ENCODE measurements at places on chromosomes 6 and 20.
A peak's percentile ranks its signal among the peaks of the same experiment; 100 is the strongest.

- DNase-seq = no peak
Measured at GRCh38 chr6:70164556-70164955, 138.3 kb downstream of the COL9A1 start.

GRCh38 chr6:97215157-97215769 is 67.8 kb downstream of the MMS22L start:
- DNase-seq = peak; percentile 6

GRCh38 chr6:41002168-41002567 is 36.9 kb downstream of the UNC5CL start:
- no peak for DNase-seq

DNA sequence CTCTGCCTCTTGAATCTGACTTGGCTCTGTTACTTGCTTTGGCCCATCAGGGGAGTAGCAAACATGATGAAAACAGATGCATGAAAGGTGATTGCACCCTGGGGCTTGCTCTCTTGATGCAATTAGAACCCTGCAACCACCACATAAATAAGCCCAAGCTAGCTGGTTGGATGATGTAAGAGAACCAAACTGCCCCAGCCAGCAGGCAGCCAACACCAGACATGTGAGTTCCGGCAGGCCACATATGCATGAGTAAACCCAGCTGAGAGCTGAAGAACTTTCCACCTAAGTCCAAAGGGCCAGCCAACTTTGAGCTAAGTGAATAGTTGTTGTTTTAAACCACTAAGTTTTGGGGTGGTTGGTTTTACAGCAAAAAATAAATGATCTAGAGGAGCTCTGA is 268.4 kb downstream of the FARS2 start:
- no peak for DNase-seq

GRCh38 chr6:163563318-163563717 is 148.8 kb downstream of the QKI start:
- no peak for DNase-seq

DNA sequence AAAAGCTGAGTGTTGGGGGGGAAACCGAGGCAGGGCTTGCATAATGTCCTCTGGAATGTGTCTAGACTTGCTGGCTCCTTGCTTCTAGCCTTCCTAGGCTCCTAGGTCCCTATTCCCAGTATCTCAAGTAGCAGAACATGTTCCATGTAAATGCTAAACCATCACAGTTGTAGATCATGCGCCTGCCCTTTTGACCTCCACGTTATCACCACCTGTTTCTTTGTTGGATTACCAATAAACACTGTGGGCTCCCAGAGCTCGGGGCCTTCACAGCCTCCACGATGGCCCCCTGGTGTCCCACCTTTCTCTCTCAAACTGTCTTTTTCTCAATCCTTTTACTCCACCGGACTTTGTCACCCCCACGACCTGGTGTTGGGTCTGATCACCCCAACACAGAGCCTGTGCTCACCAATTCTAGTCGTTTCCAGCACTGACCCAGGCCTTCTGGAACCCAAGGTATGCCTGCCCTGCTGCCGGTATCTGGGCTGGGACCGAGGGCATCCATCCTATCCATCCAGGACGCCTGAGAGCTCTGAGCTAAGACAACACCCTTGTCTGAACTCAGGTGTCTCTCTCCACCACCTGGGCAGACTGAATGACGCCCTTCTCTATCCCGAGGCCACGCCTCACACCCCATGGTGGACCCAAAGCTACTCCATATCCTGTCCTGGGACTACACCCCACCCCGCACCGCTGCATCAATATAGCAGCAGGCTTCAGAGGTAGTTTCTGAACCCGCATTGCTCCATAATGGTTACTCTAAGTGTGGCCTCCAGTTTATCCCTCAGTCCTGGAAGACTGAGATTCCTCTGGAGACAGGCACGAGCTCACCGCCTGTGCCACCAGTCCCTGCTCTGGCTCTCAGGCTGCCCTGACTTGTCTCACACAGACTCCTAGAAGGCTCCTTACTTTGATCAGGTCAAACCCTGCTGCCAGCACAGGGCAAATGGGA is 9.3 kb upstream of the PRR18 start:
- no peak for DNase-seq

- DNase-seq = no peak
Measured at GRCh38 chr6:11244387-11245126, 12.1 kb upstream of the NEDD9 start.

- DNase-seq = no peak
Measured at GRCh38 chr6:45837541-45838200, 178.0 kb downstream of the CLIC5 start.

- DNase-seq = no peak
Measured at GRCh38 chr6:123812621-123813020, 9.0 kb downstream of the NKAIN2 start.

DNA sequence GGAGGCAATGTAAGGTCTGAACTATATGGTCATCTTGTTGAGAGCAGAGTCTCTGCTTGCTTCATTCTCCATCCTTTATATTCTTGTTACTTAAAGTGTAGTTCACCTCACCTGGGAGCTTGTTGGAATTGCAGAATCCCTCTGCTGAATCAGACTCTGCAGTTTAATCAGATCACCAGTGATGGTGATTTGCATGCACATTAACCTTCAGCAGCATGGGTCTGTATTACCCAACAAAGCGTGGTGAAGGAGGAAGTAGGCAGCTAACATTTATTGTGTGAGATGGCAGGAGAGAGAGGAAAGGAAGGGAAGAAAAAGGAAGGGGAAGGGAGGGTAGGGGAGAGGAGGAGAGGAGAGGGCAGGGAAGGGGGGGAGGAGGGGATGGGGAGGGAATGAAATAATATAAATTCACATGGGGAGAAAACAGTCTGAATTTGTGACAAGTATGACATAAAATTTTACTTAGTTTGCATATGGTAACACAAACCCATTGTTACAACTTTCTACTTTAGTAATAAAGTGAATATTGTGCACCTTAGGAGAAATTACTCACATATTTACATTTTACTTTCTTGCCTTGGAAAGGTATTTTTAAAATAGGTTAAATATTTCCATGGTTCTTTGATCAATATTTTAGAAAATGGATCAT is 740.7 kb downstream of the DHX35 start:
- DNase-seq = no peak

GRCh38 chr6:19554356-19555225 is 282.6 kb upstream of the ID4 start:
- peak; percentile 75 for DNase-seq

- no peak for DNase-seq
Measured at GRCh38 chr20:47118206-47118605, 223.6 kb downstream of the EYA2 start.

GRCh38 chr6:20192625-20193024 is 19.6 kb downstream of the MBOAT1 start:
- DNase-seq = no peak

DNA sequence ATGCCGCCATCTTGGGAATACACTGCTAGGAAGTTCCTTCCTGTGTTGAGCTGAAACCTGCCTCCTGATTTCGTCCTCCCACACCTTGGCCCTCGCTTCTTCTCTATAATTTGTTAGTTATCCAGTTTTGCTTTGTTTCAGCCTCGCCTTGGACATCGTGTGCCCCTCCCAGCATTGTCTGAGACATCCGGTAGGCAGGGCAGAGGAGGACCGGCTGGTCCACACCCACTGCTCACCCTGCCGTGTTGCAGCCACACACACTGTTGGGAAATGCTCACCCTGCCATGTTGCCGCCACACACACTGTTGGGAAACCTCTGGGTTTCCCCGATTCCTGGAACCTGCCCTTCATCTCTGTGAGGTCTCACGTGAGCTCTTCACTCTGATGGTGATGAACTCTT is 105.1 kb downstream of the CDH4 start:
- DNase-seq = no peak

DNA sequence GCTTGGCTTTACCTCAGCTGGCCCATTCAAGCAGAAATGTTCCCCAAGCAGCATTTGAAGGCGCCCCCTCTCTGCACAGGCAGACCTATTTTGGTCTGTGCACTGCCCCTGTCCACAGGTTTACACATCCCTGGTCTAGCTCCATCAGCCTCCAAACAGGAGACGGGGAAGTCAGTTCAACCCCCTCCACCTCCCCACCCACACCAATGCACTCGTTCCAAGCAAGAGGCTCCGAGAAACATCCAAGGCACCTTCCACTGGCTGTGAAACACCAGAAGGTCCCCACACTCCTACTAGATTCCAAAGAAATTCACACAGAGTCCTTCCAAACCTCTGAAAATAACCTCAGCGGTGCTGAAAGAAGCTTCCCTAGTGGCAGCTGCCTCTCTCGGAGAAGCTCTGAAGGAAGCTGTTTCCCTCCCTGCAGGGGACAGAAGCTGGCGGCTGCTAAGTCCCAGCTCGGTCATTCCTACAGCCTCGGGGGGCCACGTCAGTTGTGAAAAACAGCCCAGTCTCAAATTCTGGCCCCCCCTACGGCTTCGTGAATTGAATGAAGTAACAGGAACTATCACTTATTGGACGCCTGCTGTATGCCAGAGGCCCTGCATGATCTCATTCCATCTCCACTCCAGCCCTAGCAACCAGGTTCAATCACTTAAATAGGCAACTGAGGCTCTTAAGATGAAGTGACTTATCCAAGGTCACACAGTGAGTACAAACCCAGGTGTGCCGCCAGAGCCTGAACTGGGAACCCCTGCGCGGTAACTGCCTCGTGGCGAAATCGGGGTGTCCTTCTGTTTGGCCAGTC is 815 bp downstream of the SPATA2 start:
- no peak for DNase-seq

DNA sequence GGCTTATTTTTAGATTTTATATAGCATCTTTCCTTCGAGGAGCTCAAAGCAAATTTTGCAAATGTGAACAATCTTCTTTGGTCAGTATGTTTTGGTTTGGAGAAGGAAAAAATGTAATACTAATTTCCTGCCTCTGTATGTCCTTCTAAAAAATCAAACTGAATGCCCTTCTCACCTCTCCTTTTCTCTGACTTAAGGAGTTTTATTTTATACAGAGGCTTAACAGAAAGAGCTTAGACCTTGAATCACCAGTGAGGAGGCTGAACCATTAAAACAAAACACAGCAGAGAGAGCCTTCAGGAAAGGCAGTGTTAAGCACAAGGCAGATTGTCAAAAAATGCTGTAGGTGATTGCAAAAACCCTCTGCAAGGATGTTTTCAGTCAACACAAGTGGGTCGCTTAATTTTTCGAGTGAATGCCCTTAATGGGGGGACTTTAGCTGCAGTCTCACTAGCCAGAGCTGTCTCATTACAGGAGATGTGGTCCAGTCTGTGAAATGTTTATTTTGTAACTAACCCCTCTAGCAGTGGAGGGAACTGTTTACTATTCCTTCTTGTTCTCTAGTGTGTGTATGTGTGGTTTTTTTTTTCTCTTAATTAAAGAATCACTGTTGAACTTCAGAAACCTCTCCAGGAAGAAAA is 481.3 kb upstream of the CITED2 start:
- DNase-seq = peak; percentile 15

DNA sequence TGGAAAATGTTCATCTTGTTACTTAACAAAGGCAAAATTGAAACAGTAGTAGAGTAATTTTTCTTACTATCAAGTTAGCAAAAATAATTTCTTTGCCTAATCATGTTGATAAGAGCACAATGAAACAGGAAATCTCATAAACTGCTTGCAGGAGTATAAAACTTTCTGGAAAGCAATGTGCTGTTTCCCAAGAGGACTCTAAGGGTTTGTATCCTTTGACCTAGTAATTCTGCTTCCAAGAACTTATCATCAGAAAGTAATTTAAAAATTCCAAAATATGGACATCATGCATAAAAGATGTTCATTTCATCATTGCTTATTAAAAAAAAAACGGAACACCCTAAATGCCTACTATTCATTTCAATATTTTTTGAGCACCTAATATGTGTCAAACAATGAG is 46.1 kb upstream of the TNFAIP3 start:
- no peak for DNase-seq

DNA sequence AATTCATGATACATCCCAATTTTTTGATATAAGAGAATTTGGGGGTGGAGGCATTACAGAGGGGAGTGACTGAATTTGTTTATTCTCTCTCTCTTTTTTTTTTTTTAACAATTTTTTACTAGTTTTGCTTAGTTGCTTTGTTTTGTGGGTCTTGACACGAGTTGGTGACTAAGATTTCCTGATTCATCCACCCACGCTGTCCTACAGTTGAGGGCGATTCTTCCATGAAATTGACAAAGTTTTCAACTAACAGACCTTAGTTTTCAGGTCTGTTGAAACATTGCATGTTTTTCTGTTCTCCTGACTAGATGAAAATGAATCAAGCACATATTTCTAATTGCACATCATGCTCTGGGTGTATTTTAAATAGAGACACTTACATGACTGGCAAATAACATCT is 613.8 kb downstream of the TFAP2B start:
- no peak for DNase-seq

- DNase-seq = no peak
Measured at GRCh38 chr6:3318226-3318625, 59.5 kb downstream of the PSMG4 start.

DNA sequence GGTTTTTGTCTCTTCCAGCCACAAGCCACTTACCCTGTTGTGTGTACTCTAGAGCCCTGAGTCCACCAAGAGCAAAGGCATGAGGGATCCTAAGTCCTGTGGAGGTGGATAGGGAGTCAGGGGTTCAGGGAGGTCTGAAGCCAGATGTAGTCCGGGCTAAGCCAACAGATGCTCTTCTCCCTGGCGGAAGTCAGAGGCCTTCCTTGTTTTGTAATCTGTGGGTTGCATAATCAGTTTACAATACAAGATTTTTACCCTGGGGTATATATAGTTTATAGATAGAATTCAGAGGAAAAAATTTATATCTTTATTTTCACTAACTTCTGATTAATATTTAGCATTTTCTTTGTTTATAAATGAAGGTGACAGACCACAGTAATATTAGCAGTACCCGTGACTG is 9.2 kb downstream of the LAMP5 start:
- no peak for DNase-seq

DNA sequence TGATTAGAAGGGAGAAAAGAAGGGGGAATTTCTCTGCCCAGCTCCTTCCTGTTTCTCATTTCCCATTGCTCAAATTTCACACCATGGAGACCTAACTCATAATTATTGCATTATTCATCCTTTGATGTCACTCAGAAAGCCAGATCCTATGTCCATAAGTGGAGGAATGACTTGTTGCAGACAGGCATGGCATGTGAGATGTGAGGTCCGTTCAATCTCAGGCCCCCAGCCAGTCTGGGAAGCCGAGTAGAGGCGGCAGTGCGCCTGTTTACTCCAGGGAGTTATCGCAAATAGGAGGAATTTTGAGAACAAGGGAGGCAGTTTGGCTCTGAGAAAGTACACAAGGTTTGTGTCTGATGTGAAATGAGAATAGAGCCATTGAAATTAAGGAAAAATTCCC is 26.9 kb upstream of the MOCS1 start:
- DNase-seq = no peak

- DNase-seq = no peak
Measured at GRCh38 chr6:131038597-131039344, 24.3 kb downstream of the EPB41L2 start.

GRCh38 chr6:73624896-73625295 is 28.9 kb downstream of the SLC17A5 start:
- no peak for DNase-seq

- DNase-seq = no peak
Measured at GRCh38 chr6:85461798-85462170, 11.9 kb downstream of the NT5E start.

- DNase-seq = no peak
Measured at GRCh38 chr20:19515074-19515473, 243.0 kb upstream of the RIN2 start.

GRCh38 chr6:130758813-130759212 is 68.4 kb upstream of the SMLR1 start:
- DNase-seq = no peak

- no peak for DNase-seq
Measured at GRCh38 chr20:19928328-19929011, 88.7 kb upstream of the NAA20 start.

GRCh38 chr6:32529697-32530430 is at the start of gene HLA-DRB5:
HLA-DRB5 (minus strand) TSS chr6:32530287; CDS start chr6:32530224, 63 bp downstream.
- DNase-seq = no peak
